GM20000 (cell line): ENCODE measurements at places on chromosomes 5 and 9.

GRCh38 chr5:82942083-82942881 is 134.9 kb downstream of the TMEM167A start:
- no peak for DNase-seq

- DNase-seq: peak; percentile 88
Observed at GRCh38 chr9:136901516-136902258, 15.4 kb downstream of the TRAF2 start.

DNA sequence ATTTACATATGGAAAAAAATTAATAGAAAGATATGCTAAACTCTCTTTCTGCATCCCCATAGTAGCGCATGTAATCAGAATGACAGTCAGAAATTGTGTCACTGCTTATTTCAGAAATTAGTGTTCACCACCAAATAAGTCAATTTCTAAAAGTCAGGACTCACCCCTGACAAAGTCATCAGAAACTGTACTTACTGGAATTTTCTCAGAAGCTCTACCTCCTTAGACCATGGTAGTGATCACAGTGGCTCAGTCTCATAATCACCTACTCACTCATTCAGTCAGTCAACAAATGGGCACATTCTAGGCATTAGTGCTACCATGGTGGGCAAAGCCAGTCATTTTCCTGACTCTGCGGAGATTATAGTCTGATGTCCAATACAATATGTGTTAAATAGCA is 22.0 kb downstream of the THBS4 start:
- no peak for DNase-seq

DNA sequence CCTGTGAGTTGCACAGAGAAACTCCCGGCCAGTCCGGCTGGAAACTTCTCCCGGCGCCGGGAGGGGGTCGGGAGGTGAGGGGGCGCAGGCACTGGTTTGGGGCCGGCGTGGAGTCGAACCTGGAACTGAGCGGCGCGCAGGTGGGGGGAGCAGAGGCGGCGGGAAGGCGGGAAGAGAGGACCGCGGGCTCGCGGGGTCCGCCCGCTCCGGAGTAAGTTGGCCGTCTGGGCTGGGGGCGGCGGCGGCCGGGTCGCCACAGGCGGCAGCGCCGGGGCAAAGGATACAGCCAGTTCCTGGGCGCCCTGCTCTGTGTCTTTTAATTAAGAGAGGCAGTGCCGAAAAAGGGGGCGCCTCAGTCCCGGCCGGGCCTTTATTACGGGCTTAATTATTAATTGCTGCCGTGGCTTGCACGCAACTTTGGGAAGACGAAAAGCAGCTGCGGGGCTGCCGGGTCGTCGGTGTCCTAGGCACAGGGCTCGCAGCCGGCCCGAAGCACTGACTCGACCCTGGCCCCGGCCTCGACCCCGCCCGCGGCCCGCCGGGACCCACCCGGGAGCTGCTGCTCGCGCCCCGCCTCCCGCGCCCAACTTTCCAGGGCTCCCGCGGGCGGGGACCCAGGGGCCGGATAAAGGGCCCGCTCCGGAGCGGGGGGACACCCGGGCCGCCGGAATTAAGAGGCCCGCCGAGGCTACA is 1.1 kb downstream of the NTNG2 start:
- no peak for DNase-seq

- no peak for DNase-seq
Observed at GRCh38 chr5:106321242-106321641, 1349.5 kb downstream of the EFNA5 start.

DNA sequence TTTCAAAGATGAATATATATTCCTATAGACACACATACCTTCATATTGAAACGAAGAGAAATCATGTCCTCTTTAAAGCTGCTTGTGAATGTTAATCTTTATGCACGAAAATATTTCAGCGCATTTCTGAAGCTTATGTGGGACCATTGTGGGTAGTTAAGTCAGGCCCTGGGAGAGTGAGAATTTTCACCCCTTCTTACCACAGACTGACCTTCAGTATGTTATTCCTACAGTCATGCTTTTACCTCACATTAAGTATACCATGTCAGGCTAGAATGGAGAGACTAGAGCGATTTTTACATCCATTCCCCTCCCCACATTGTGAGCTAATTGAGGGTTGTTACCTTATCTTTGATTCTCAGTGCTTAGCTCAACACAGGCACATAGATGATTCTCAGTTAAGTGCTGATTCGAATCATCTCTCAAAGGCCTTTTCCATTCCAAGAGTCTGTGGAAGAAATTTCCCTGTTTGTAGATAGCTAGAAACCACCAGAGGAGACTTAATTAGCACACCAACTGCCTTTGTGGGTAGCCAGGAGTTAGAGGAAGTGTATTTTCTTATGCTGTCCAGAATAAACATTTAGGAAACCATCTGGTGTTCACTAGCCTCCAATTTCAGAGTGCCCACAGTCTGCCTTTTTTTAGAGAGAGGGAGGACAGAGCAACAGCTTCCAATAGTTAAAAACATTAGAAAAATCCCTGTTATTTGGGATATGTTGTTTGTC is 110.5 kb downstream of the MEGF10 start:
- DNase-seq: no peak

DNA sequence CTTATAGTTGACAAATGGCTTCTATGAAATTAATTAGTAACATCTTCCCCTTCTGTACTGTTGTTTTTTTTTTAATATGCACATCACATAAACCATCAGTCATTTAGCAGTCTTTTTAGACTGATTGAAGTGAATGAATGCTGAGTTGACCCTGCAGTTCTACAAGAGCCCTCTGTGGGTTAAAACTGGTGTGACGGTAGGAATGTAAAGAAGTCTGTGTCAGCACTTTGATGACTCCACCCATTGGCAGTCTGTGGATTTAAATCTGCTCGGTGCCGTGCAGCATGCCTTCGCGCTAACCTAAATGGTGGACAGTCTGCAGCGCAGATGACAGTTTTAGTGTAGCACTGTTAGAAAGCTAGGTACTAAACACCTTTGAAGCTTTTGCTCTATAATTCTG is 3.1 kb downstream of the GTF3C4 start:
- peak; percentile 14 for DNase-seq

DNA sequence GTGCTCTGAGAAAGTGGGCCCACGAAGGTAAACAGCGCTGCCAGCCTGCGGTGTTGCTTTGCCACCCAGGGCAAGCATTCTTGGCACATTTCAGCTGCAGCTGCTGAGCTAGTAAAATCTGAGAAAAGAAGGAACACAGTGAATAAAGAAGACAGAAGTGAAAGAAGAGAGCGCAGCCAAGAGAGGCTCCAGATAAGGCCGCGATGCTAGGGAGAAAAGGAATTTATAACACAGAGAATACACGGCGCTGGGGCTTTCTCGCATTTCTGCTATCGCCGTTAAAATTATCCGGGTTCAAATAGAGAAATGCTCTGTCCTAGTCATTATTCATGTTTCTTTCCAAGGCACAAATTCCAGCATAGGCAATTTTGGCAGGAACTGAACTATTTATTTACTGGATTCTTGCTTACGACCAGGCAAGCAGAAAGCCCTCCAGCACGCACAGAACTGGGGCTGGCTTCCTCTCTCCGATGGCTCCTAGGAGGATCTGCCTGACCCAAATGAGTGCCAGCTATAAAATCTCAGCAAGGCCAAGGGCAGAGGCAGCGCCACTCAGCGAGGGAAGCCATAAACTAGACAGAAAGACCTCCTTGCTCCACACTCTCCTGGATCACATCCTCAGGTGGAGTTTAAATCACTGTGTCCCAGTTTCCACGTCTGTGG is 111.2 kb downstream of the ATPSCKMT start:
- DNase-seq: no peak

DNA sequence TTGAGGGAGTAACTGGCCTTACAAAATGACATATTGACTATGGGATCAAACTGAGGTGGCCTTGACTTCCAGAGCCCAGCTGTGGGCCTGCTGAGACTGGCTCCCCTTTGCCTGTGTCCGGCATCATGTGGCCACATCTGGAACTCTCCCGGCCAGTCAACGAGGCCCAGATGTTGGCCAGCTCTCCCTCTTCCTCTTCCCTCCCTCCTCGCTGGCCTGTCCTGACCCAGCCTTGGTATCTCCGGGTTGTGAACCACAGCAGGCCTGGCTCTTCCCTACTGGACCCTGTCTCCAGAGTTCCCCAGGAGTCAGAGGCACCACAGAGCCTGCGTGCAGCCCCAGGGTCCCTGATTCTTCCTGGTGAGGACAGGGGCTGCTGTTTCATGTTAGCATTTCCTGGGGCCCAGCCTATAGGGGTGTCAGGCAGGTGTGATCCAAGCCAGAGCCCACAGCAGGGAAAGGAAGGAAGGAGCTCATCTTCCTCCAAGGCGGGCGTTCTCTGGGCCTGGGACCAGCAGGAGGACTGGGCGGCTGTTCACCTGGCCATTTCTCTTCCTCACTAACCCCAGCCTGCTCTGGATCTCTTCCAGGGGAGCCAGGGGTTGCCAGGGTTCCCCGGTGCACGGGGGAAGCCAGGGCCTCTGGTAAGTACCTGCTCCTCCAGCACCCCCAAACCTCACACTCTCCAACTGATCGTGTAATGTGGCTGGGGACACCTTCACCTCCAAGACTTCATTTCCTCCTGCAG is 81.2 kb downstream of the COL27A1 start:
- DNase-seq: no peak

GRCh38 chr5:17799521-17799920 is 165.3 kb downstream of the TAF11L14 start:
- DNase-seq: no peak

- no peak for DNase-seq
Observed at GRCh38 chr5:146851133-146851532, 27.4 kb downstream of the PPP2R2B start.

- peak; percentile 6 for DNase-seq
Observed at GRCh38 chr5:170896779-170897178, 35.0 kb downstream of the RANBP17 start.

DNA sequence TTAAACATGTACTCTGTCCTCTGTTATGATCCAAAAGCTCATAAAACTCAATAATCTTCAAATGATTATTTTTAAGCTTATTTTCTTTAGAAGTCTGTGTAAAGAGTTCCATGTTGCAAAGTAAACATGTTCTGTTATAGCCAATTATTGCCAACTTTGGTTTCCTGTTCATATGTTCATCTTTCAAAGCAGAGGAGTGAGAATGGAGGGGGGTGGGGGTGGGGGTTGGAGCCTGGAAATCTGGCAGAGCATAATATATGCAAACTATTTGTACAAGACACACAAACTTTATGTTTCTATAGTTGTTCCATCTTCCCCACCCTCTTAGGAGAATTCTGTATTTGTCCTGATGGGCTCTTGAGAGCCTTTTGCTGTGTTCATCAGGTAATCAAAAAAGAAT is 135.0 kb downstream of the STARD4 start:
- no peak for DNase-seq

DNA sequence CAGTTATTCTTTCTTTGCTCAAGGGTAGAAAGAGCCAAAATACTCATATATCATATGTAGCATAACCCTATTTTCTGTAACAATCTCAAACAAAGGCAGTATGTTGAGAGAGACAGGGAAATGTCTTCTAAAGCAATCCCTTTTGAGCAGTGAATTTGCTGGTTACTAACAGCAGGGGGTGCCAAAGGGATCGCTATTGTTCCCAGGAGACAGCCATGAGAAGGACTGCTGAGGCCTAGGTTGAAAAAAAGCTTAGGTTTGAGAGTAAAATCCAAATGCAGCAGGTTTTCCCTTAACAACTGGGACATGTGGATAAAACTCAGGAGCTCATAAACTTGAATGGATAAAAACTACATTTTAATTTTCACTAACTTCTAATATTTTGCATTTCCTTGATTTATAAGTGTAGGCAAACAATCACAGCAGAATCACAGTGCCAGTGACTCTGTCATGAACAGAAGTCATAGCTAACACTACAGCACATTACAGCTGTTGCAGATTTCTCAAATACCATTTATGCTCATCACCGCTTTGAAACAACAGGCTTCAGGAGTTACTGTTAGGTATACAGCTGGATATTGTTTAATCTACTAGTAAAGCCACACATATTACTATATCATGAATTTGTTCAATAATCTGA is 148.4 kb downstream of the MAPKAP1 start:
- DNase-seq: peak; percentile 72

DNA sequence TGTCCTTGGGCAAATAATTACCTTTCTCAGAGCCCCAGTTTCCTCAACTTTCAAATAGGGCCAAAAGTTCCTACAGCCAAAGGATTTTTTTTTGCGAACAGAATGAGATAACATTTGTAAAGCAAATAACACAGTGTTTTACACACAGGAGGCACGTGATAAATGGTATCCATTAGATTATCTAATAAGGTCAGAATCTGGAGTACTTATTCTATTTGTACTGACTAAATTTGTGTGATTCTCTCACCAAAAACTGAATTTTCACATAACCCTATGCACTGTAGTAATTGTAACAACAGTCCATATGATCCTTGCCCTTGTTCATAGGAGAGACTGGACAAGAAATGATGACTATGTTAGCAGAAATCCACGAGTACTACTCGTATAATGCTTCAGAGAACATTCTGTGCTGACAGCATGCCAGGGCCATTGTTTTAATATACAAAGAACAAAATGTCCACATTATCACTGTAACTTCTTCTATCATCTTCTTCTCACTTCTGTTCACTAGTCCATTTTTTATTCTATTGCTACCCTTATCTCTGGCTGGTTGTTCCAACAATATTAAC is 13.9 kb upstream of the FEM1C start:
- no peak for DNase-seq

DNA sequence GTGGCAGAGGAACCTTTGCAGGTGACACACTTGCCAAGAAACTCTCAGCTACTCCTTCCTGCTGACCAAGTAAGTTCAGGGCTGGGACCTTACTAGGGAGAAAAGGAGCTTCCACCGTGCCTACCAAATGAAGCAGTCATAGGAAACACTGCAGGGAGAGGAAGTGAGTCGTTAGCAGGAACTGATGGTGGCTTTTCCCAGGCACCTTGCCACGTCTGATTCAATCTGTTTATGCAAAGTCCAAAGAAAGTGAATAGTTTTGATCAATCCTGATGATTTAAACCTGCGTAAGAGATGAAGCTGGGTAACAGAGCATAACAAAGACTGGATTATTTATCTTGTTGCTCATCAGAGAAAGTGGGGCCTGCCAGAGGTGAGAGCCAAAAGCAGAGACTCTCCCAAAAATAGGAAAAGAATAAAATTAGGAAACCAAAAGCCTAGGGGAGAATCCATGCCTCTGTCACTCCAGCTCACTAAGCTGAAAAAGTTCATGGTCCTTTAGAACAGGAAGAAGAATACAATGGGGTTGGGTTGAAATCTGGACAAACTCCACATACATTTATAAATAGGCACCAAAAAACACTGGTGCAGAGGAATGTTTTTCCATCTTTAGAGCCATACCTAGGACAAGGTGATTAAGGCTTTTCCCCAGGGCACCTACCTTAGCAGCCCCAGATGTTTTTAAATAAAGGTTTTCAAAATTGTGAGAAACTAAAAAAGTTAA is 9.3 kb upstream of the PFDN1 start:
- no peak for DNase-seq

DNA sequence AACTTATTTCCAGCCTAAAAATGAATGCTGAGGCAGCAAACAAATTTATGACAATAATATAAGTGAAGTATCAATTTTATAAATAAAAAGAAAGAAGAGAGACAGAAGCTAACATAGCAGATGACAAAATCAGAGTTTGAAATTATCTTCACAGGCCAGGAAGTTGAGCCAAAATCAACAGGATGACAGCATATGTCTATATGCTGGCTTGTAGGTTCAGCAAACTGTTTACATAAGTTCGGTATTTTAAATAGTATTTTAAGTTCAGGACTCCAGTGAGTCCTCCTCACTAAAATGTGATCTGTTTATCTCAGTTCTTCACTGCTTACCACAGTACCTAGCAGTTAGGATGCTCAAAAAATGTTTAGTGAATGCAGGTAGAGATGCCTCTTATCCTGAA is 359.6 kb upstream of the SMC2 start:
- DNase-seq: no peak

- DNase-seq: no peak
Observed at GRCh38 chr5:159951387-159951786, 35.1 kb downstream of the ADRA1B start.

- no peak for DNase-seq
Observed at GRCh38 chr5:9658706-9659105, 28.6 kb upstream of the TAS2R1 start.

- no peak for DNase-seq
Observed at GRCh38 chr9:114090798-114091197, 8.3 kb downstream of the KIF12 start.
